ENCODE measurements at places on chromosomes 5 and 9.

DNA sequence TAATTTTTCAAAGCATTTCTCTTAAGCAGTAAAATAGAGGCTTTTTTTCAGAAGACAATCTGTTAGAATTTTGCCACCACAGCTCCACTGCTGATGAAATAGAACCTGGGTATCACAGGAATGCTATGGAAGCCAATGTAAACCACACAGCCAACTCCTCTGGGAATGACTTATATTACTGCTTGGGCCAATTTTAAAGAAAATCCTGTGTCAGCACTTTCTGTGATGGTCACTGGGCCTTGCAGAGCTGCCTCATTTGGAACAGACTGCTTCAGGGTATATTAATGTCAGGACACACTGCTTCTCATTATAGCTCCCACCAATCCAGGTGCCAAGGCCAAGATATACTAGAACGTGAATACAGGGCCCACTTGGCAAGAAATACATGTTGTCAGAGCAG lies 144.1 kb upstream of the ACTBL2 start:
- H3K27me3 ChIP-seq, result no peaks in the 10 kb centered on the region
- H3K4me1 ChIP-seq, result no peaks in the 10 kb centered on the region
- H3K4me3 ChIP-seq, result no peak overlapping the region
- DNase-seq, result no peak

GRCh38 chr5:172096207-172096940 lies 89.9 kb upstream of the FBXW11 start:
- no peak overlapping the region for H3K27ac ChIP-seq
- H3K27me3 ChIP-seq, result no peaks in the 10 kb centered on the region
- H3K4me3 ChIP-seq, result no peak overlapping the region
- H3K4me1 ChIP-seq, result no peaks in the 10 kb centered on the region

DNA sequence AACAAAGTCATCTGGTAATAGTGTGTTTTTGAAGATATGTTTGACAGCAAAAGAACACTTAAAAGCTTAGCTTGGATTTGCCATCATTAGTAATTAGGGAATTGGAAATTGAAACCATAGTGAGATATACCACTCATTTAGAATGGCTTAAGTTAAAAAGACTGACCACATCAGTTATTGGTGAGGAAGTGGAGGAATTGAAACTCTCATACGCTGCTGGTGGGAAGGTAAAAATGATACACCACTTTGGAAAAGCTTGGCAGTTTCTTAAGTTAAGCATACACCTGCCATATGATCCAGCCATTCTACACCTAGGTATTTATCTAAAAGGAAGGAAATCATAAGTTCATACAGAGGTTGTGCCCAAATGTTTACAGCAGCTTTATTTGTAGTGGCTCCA lies 213.2 kb downstream of the TRIO start:
- H3K4me1 ChIP-seq, result no peaks in the 10 kb centered on the region
- no peak for DNase-seq
- H3K36me3 ChIP-seq, result no peaks in the 10 kb centered on the region
- no peaks in the 10 kb centered on the region for H3K27me3 ChIP-seq
- no peak overlapping the region for H3K4me3 ChIP-seq

- H3K27me3 ChIP-seq, result no peaks in the 10 kb centered on the region
- no peak overlapping the region for H3K4me3 ChIP-seq
- no peak for DNase-seq
- H3K4me1 ChIP-seq, result no peaks in the 10 kb centered on the region
- H3K27ac ChIP-seq, result no peak overlapping the region
- no peaks in the 10 kb centered on the region for H3K36me3 ChIP-seq
Measured at GRCh38 chr5:179135006-179135405, 74.8 kb downstream of the ZNF354C start.
